Type B pancreatic cell (in vitro differentiated cells): ENCODE measurements at places on chromosomes 3 and 15.

DNA sequence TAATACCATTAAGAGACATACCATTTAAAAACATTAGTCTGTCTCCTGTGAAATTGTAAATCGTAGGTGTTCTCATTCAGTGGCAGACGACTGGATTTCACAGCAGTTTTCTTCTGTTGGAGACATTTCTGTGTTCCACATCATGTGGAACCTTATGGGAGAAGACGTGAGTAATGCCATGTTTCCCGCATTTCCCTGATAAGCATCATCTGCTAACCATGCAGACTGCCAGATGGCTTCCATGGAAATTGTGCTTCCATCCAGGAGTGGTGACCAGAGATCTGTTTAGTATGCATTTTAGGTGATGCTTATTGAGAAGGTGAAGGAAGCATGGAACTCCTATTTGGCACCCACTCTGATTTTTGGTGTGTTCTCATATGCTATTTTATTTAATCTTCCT, 28.4 kb upstream of the ST3GAL6 start:
- no peak for DNase-seq

DNA sequence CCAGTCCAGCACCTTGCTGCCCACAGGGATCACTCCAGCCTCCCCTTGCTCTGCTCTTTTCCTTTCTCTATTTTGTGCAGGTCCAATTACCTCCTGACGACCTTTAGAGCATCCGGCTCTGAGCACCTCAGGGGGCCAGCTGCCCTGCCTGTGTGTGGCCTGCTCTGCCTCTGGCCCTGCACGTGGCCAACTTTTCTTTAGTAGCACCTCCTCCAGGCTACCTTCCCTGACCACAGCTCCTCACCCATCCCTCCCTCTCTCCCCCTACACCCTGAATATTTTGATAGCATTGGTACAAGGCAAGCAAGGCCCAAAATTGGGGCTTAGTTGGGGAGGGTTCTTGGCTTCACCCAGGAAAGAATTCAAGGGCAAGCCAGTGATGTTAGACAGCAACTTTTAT, 66.9 kb upstream of the PRR20G start:
- DNase-seq: no peak

GRCh38 chr3:53161450-53161819, 426 bp downstream of the PRKCD start:
- DNase-seq: no peak

GRCh38 chr3:64195789-64196188, 29.5 kb downstream of the PRICKLE2 start:
- no peak for DNase-seq

GRCh38 chr3:154119951-154120350, 1.2 kb upstream of the ARHGEF26 start:
- DNase-seq: no peak

DNA sequence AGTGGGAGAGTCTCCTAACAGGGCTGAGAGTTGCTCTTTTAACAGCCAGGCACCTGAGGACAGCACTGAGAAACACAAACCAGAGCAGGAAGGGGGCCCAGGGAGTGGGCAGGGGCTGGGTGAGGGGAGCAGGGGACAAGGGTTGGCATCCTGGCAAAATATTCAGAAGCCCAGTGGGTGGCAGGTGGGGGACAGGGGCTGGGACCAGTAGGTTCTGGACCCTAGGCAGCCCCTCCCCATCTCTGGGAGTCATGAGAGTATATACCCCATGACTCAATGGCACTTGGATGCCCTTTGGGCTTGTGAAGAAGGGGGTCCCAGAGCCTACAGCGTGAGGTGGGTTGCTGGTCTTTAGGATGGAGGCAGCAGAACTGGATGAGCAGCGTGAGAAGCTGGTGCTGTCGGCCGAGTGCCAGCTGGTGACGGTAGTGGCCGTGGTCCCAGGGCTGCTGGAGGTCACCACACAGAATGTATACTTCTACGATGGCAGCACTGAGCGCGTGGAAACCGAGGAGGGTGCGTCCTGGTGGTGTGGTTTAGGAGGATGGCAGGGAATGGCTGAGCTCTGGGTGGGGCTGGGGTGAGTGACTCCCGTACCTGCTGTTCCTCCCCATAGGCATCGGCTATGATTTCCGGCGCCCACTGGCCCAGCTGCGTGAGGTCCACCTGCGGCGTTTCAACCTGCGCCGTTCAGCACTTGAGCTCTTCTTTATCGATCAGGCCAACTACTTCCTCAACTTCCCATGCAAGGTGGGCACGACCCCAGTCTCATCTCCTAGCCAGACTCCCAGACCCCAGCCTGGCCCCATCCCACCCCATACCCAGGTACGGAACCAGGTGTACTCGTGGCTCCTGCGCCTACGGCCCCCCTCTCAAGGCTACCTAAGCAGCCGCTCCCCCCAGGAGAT, 24.2 kb downstream of the NBEAL2 start:
- no peak for DNase-seq
